NCI-H1930 (cell line): ENCODE measurements at places on chromosomes 5 and 9.

GRCh38 chr5:159440968-159441367 lies 110.7 kb upstream of the IL12B start:
- no peak for DNase-seq

- no peak for DNase-seq
Measured at GRCh38 chr5:62342476-62342837, 36.5 kb downstream of the KIF2A start.

- DNase-seq, result no peak
Measured at GRCh38 chr5:52624291-52624690, 163.4 kb upstream of the ITGA1 start.

DNA sequence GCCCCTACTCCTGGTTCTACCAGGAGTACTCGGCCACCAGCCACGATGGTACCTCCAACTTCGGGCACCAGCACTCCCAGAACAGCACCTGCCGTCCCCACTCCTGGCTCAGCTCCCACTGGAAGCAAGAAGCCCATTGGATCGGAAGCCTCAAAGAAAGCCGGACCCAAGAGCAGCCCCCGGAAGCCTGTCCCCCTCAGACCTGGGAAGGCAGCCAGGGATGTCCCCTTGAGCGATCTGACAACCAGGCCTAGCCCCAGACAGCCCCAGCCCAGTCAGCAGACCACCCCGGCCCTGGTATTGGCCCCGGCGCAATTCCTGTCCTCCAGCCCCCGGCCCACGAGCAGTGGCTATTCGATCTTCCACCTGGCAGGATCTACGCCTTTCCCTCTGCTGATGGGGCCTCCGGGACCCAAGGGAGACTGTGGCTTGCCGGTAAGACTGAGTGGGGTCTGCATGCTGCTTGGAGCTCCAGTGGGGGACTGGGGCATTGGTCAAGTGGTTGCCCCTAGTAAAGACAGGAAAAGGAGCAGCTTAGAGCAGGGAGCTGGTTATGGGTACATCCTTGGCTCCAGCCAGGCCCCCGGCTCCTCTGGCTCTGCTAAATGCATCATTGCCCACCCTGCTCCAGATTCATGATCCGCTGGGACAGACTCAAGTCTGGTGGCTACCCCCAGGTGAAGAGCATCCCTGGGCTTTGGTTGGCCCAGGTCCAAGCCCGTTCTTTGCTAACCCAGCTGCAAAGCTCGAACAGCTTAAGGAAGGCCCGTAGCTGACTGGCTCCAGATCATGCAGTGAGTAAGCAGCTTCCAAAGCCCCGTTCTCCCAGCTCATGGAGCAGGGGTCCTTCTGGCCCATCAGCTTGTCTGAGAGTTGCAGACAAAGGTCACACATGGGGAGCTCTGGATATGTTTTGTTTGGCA lies 14.0 kb downstream of the COL27A1 start:
- DNase-seq, result no peak

GRCh38 chr5:82046276-82046647 lies 74.4 kb downstream of the ATG10 start:
- no peak for DNase-seq

- no peak for DNase-seq
Measured at GRCh38 chr5:6081727-6082210, 296.6 kb downstream of the MED10 start.

GRCh38 chr5:95956021-95956899 lies 5.4 kb downstream of the ELL2 start:
- no peak for DNase-seq

DNA sequence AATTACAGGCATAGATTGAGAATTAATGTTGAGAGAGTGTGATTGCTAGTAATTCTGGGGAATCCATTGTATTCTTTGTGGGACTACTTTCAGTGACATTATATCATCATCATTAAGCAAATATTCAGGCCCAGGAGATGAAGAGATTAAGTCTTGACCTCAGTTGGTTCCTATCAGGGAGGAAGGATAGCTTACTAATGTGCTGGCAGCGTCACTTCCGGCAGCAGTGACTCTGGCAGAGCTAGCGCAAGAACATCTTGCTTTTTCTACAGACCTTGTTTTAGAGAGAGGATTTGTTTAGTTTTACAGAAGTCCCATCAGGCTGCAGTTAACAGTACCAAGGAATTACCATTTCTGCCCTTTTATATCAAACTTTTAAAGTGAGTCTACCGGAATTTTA lies 20.3 kb downstream of the OSTF1 start:
- DNase-seq, result no peak

- DNase-seq, result no peak
Measured at GRCh38 chr5:172798422-172799215, 27.6 kb upstream of the DUSP1 start.

- DNase-seq, result no peak
Measured at GRCh38 chr5:119315516-119315949, 40.3 kb upstream of the TNFAIP8 start.

DNA sequence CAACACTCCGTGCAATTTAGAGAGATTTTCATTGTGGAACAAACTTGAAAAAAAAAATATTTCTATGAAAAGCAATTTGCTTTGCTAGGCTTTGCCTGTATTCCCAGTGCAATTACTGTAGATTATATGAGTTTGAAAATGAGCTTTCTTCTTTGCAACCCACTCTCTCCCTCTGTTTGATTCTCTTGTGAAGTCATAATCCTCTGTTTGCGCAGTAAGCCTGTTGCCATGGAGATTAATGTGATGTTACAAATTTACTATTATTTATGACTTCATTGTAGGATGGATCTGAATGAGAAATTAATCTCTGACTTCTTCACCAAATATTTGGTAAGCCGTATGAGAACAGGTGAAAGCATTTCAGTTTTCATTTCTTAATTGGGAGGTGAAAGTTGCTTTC lies 320.3 kb downstream of the SPATA31D1 start:
- DNase-seq, result peak; percentile 92

DNA sequence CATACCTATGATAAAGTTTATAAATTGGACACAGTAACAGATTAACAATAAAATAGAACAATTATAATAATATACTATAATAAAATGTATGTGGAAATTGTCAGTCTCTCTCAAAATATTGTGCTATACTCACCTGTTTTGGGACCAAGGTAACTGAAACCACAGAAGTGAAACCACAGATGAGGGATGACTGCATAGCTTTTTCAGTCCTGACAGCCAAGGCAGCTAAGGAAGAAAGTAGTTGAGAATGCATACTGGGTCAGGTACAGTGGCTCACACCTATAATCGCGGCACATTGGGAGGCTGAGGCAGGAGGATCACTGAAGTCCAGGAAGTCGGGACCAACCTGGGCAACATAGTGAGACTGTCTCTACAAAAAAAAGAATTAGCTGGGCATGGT lies 8.9 kb downstream of the SRP19 start:
- DNase-seq, result no peak

GRCh38 chr9:71766663-71767062 lies 1.6 kb downstream of the CEMIP2 start:
- no peak for DNase-seq

GRCh38 chr9:87497604-87498045 lies at the start of gene DAPK1:
Gene DAPK1, plus strand, starts transcription at chr9:87497867. Its CDS starts 1,211 bp downstream, at chr9:87499078.
- peak; percentile 55 for DNase-seq

- no peak for DNase-seq
Measured at GRCh38 chr5:144156767-144157171, 13.7 kb downstream of the YIPF5 start.

DNA sequence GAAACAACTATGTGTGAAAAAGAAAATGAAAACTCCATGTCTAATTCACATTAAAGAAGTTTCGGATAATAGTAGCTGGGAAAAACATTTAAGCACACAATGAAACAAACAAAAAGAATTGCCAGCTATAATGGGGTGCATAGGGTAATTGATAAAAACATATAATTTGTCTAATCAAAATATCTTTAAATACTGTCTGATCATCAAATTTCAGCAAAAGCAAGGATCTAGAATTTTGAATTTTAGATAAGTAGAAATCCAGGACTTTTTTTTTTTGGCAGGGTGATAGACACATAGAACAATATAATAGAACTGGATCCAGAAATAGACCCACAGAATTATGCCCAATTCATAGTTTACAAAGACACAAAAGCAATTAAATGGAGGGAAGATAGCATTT lies 585.0 kb downstream of the TAF11L14 start:
- DNase-seq, result no peak
